Cardiac septum (tissue), 1 donor: ENCODE measurements at places on chromosomes 5 and 9. TPM values are rescaled to one million over a fixed set of nuclear protein-coding genes. Genes with fewer than 3 reads are reported as not detected.

IL13 gene
- not detected for total RNA-seq

CARTPT gene
- not detected for total RNA-seq

STKLD1 gene
- total RNA-seq, result 0.62 TPM

NFIL3 gene
- total RNA-seq, result 32.4 TPM

MZB1 gene
- total RNA-seq, result 0.51 TPM

CLIC3 gene
- total RNA-seq, result 12.9 TPM

CCNI2 gene
- total RNA-seq, result not detected

IL4 gene
- total RNA-seq, result not detected

GPR107 gene
- 23.7 TPM for total RNA-seq

CNTLN gene
- 3.1 TPM for total RNA-seq

LVRN gene
- 0.27 TPM for total RNA-seq

SKIC3 gene
- 70.7 TPM for total RNA-seq

SPDL1 gene
- 4.6 TPM for total RNA-seq

NEUROG1 gene
- total RNA-seq, result not detected

PCDHGB6 gene
- 11.9 TPM for total RNA-seq

ABCA1 gene
- total RNA-seq, result 5.4 TPM

HMCN2 gene
- 5.3 TPM for total RNA-seq

NR2F1-AS1 gene
- 0.89 TPM for total RNA-seq

TEX48 gene
- total RNA-seq, result not detected

JADE2 gene
- 25.7 TPM for total RNA-seq

UQCRQ gene
- 1,426 TPM for total RNA-seq
